ENCODE measurements at places on chromosomes 2 and 18. TPM values are rescaled to one million over a fixed set of nuclear protein-coding genes. Genes with fewer than 3 reads are reported as not detected.

- DNase-seq: no peak
Measured at GRCh38 chr2:112187046-112187715, 49.0 kb downstream of the FBLN7 start.

DNA sequence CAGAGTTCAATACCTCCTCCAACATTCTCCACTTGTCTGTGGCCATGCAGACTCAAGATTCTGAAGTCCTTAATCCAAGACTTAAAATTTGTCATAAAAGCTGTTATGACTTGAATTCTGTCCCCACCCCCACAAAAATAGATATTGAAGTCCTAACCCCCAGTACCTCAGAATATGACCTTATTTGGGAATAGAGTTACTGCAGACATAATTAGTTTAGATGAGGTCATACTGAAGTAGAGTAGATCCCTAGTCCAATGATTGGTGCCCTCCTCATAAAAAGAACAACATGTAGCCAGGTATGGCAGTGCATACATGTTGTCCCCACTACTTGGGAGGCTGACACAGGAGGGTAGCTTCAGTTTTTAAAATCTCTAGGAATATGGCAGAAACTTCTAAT, 9.2 kb downstream of the TPGS2 start:
- no peak for DNase-seq

Gene TPGS2
- total RNA-seq: 57.0 TPM

DNA sequence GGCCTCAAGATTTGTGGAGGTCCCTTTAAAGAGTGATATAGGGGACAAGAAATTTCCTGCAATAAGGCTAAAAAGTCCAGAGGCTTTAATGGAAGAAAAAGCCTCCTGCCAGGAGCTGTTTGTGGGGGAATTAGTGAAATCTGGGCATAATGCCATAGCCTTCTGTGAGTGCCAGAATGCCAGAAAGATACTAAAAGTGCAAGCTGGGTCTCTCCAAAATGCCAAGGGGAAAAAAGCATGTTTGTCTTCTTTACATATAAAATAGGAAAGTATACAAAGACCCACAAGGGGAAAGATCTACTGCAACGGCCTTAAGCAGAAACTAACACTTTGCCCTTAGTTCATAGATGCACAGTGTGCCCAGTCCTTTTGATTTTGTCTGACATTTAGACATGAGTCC, 647.7 kb upstream of the ZNF804A start:
- peak; percentile 30 for DNase-seq

Gene RNF125
- 1.1 TPM for total RNA-seq

Gene TPO
- total RNA-seq: not detected

All from hepatocyte (in vitro differentiated cells).